ENCODE measurements at places on chromosomes 12 and 14.

DNA sequence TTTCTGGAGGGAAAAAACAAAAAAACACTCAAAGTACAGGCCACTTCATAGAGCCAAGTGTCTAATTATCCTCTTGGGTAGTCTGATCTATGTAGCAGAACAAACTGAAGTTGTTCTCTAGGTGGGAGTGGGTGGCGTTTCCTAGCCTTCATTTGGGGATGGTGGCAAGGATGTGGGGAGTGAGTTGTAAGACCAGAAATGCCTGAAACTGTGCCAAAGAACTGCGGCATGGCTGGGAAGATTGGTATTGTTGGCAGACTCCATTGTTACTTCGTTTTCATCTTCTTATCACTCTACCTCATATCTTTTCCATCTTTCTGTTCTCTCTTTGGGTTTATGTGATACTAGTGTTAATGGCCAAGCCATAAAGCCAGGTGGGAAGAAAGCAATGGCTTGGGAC is 177.3 kb upstream of the DDHD1 start:
- no peak for DNase-seq

GRCh38 chr12:68798882-68799234 is 9.1 kb upstream of the MDM2 start:
- no peak for DNase-seq

DNA sequence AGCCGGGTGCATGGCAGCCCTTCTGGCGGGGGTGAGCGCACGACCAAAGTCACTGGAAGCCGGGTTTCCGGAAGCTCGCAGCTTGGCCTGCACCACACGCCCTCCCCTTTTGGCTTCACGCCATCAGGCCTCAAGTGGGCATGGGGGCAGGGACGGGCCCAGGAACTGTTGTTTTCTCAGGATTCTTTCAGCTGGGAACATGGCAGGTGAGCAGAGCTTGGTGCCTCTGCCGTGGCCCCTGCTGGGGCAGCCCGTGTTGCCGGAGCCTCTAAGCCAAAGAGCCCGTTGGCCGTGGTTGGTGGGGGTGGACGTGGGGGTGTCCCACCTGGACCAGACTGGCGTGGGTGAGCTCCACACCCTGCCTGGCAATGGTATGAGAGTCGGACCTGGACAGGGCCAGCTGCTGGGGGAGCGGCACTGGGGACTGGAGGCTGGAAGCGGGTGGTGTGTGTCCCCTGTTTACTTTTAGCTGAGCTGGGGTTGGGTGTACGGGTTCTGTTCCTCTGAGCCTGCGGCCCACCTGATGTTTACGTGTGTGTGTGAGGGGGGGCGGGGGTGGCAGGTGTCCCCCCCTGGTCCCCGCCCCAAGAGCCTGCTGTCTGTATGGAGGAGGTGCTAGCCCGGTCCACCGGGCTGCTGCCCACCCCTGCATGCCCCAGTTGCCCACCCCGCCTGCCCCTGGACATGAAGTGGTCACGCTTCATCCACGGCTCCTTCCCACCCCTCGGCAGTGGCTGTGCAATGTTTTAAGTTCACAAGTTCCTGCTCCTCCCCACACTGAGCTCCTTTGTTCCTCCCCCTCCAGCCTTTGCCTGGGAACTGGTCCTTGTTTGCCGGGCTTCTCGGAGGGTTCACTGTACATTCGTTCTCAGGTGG is 28.7 kb upstream of the PLD4 start:
- no peak for DNase-seq

DNA sequence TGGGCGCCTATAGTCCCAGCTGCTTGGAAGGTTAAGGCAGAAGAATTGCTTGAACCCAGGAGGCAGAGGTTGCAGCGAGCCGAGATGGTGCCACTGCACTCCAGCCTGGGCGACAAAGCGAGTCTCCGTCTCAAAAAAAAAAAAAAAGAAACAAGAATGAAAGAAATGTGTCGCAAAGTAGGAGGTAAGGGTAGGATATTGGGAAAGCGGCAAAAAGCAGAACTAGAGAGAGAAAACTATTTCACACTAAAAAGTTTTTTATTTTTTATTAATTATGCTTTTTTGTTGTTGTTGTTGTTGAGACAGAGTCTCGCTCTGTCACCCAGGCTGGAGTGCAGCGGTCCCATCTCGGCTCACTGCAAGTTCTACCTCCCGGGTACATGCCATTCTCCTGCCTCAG is 17.7 kb downstream of the SBNO1 start:
- no peak for DNase-seq

DNA sequence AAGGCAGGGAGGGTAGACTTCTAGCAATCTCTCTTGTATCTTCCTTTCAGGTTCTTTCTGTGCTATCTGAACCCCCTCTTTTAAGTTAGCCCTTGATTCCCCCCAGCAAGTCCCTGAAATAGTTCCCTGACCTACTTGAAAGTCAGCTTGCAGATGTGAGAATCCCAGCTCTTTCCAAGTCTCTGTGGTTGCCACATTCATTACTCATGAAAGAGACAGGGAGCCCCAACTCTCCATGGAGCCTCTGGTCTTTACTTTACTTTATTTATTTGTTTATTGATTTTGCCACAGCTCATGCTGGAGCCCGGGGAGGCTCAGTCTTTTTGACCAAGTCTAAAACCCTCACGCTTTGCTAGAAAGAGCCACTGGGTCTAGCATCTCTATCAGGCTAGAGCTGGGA is 193.6 kb upstream of the FAR2 start:
- DNase-seq, result no peak

DNA sequence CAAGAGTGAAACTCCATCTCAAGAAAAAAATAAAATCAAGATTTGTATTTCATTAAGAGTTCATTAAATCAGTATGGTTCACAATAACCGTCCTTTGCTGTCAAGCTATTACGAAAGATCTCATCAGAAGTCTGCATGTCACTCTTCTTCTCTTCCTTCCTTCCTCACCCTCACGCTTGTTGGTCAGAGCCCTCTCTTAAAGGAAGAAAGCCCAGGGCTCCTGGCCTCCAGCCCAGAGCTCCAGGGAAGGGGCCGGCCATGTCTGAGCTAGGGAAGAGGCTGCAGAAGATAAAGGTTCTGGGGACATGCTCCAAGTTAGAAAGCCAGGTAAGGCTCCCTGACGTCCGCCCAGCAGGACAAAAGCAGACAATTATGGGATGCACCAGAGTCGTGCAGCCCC is 43.1 kb upstream of the DLK1 start:
- no peak for DNase-seq

DNA sequence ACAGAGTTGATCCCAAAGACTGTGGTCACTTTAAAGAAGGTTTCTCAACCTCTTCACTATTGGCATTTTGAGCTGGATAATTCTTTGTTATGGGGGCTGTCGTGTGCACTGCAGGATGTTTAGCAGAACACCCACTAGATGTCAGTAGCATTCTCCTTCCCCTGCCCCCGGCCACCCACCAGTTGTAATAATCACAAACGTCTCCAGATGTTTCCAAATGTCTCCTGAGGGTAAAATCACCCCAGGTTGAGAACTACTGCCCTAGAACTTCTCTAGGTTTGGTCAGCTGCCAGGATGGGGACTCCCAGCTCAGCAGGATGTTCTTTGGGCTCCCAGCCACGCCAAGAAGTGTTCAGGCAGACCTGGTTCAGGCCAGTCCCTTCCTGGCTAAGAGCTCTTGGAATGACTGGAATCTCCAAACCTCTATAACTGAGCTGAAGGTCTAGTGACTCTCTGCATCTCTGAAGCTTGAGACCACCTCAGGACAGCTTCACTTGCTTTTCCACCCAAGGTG is 12.5 kb upstream of the AJUBA start:
- DNase-seq, result no peak

DNA sequence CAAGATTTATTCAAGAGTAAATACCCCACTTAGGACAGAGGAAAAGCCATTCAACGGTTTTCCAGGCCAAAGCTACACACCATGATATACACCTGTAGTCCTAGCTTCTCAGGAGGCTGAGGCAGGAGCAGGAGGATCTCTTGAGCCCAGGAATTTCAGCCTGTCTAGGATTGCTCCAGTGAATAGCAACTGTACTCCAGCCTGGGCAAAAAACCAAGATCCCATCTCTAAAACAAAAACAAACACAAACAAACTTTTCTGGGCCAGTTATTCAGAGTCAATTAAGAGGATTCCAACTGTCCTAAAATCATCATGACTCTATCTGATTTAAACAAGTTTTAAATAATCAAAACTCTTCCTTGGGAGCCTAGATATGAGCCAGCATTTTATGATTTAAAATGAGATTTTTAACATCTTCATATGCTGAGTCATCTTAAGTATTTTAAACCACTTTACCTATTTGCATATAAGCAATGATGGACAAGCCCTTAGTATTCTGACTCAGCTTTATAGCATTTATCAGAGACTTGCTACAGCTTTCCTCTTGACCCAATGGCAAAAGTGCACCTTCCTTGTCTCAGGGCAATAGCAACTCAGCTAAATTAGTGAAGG is 77.1 kb downstream of the KCNMB4 start:
- no peak for DNase-seq

GRCh38 chr14:69260190-69260860 is 367 bp downstream of the GALNT16 start:
- DNase-seq, result no peak

GRCh38 chr14:105632010-105632409 is 105.6 kb downstream of the TMEM121 start:
- DNase-seq, result no peak

- no peak for DNase-seq
Observed at GRCh38 chr14:76917158-76917596, 91.0 kb downstream of the LRRC74A start.

DNA sequence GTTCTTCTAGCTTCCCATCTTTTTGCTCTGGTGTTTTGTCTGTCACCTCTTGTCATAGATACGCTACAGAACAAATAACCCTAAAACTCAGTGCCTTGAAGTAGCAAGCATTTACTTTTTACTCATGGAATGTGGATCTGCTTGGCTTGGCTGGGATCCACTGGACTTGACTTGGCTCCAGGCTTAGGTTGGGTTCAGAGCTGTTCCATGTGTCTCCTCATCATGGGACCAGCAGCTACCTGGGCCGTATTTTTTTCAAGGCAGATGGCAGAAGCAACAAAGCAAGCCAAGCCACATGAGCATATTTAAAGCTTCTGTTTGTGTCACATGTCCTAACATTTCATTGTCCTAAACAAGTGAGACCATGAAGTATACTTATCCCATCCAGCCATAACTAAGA is 48.7 kb upstream of the ATF1 start:
- DNase-seq, result no peak

GRCh38 chr12:108969622-108970021 is 51.2 kb downstream of the SVOP start:
- DNase-seq, result no peak

DNA sequence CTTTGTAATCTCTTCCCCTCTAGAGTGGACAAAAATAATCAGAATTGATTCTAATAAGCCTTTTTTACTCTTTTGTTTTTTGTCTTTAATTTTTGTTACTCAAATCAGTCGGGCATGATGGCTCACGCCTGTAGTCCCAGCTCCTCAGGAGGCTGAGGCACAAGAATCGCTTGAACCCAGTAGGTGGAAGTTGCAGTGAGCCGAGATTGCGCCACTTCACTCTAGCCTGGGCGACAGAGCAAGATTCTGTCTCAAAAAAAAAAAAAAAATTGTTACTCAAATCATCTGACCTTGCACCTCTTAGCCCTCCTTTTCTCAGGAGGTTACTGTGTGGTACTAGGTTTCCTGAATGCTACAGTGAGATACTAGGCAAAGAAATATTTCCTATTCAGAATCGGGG is 280.6 kb downstream of the PDZRN4 start:
- no peak for DNase-seq
